Urothelium cell line (cell line): ENCODE measurements at places on chromosomes 2 and 18.

GRCh38 chr2:72998234-72998651 lies 73.3 kb downstream of the SFXN5 start:
- no peak for DNase-seq

DNA sequence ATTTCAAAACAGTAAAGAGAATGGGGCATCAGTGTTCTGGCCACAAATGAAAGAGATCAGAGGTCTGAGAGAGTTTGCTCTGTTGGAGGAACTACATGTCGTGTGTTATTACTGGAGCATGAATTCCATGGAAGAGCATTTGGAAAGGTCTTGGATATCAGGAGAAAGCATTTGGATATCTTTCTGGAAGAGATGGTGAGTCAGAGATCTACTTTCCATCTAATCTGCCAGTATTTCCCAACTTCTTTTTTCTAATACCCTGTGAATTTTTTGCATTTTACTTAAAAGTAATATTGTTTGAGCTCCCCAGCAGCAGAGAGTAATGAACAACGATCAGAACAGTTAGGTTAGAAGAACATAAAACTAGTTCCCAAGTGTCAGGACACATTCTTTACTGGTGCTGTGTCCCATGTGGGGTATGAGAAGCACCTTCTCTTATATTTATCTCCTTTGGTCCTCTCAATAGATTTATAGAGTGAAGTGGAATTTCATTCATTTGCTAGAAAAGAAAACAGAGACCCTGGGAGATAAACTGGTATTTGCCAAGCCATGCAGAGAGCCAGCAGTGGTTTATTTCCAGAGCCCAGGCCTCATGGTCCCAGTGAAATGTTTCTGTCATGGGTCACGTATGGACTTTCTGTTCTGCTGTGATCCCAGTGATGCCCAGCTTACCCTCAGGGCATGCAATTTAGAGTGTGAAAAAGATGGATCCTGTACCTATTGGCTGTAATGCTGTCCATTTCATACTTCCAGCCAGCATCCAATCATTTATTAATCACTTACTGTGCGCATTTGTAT lies 130.8 kb upstream of the NT5C1B start:
- DNase-seq, result peak; percentile 32

DNA sequence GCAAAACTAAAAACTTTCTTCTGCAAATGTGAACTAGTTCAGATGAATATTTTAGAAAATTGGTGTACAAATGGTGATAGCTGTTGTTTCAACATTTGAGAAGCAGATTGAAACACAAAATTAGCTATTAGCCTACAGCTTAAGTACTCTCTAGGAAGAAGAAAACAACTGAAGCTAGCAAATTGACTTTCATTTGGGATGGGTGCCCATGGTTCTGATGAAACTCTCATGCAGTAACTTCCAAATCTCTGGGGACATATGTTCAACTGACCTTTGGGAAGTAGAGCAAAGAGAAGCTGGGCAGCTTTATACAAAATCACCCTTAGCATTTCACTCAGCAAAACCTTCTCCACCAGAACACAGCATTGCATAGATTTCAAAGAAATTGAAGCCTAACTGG lies 119.0 kb downstream of the GALNT13 start:
- no peak for DNase-seq

GRCh38 chr2:152814475-152815030 lies 96.1 kb downstream of the ARL6IP6 start:
- no peak for DNase-seq

- DNase-seq, result no peak
Measured at GRCh38 chr2:232890536-232890895, 20.5 kb downstream of the SNORC start.

- DNase-seq, result peak; percentile 77
Measured at GRCh38 chr2:65630643-65631042, 198.2 kb upstream of the SPRED2 start.

- no peak for DNase-seq
Measured at GRCh38 chr2:102114290-102114721, 28.2 kb upstream of the IL1R1 start.

DNA sequence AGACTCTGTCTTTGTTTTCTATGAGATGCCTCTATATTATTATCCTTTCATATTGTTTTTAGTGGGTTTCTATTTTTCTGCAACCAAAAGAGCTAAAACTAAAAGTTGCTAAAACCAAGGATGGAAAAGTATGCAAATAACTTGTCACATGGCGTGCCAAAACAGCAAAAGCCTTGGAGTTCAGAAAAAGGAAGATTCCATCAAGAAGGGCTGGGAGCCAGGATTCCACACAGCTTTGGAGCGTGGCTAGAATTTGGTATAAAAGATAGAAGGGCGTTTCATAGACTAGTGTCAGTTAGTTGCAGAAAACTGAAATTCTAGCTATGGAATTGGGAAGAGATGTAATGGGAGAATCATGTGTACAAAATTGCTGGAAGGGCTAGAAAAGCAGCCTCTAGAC lies 4.1 kb downstream of the SCYGR1 start:
- no peak for DNase-seq

- DNase-seq, result no peak
Measured at GRCh38 chr2:219416938-219417337, 1.2 kb upstream of the DES start.

- no peak for DNase-seq
Measured at GRCh38 chr2:28692411-28692810, 59.2 kb upstream of the PPP1CB start.

DNA sequence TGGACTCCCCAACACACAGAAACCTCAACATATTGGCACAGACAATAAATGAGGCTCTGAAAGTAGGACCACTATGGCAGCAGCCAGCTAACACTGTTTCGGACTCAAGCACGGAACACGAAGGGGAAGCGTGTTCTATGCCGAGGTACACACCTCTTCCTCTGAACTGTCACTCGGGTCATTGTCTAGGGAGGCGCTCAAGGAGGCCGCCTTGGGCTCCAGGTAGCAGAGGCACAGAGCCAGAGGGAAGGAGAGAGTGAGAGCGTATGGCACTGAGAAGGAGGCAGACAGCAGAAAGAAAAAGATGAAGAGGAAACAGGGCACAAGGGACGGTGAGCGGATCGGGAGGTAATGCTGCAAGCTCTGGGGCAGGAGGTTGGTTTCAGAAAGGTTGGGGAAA lies 120.1 kb upstream of the ZBTB14 start:
- no peak for DNase-seq

DNA sequence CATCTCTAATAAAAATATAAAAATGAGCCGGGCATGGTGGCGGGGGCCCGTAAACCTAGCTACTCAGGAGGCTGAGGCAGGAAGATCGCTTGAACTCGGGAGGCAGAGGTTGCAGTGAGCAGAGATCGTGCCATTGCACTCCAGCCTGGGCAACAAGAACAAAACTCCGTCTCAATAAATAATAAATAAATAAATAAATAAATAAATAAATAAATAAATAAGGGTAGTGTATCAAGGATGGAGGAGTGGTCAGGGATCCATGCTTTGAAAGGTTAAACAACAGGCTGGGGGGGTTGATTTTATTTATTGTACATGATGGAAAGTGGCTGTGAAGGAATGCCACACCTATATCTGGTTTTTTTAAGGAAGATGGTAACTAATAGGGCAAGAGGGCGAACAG lies 63.2 kb downstream of the AP1S3 start:
- DNase-seq, result no peak

DNA sequence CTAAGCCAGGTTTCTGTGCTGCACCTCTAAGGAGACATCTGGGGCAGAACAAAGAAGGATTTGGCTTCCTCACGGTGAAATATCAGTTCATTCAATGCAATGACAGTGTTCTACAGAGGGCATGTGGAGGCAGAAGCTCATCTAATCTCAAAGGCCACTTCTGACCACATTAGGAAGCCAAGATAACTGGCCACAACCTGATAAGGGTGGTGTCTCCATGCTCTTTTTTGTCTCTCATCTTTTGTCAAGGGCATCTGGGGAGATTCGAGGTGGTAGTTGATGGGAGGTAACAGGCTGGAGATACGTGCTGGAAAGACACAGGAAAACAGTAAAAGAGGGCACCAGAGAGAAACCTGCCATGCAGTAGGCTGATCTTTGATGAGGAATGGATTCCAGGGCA lies 303.9 kb downstream of the LRATD1 start:
- DNase-seq, result no peak
